Astrocyte of the spinal cord (primary cell): ENCODE measurements at places on chromosomes 7 and 10.
A peak's percentile ranks its signal among the peaks of the same experiment; 100 is the strongest.

DNA sequence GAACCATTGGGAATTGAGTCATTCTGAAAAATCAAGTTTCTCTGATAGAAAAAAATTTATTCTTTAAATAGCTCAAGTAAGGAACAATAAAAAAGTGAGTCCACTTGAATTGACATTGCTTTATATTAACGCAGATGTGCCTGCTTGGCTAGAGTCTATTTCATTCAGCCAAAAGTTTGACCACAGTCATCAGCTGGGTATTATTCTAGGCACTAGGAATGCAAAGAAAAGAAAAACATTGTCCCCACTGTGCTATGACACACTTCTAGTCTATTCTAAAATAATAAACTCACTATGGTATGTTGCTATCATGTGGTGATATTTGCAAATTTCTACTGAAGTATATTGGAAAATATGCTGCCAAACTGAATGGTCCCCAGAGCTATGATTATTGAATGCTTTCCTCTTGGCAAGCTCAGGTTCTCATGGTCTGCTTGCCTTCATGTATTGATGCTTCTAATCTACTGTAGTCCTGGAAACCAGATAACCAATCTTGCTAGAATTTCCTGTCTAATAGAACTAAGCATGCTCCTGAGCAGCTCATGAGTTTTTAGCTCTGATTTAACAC is 8.3 kb downstream of the SFRP4 start:
- peak; percentile 99 for DNase-seq

DNA sequence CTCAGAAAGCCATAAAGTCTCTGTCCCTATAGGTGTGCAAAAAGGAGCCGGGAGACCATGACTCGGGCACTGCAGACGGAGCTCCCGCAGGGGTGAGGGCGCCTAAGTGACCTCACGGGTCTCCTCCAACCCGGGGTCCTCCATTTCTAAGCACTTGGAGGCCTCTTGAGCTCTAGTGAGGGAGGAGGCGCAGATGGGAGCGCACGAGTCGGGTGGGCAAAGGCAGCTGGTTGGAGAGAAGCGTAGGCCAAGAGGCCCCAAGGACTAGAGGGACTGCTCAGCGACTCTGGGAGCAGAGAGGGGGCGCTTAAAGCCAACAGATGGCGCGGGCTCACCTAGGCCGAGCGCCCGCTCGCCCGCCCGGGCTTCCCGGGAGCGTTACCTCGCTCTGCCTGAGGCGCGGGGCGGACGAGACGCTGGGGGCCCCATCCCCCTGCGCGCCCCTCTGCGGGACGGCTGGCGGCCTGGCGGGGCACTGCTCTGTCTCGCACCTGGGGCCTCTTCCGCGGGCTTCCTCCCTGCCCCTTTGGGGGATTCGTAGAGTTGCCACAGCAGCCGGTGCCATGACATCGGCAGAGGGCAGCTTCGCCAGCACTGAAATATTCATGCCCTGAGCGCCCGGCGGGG is 523 bp upstream of the CDH23 start:
- peak; percentile 11 for DNase-seq

GRCh38 chr10:79593377-79593776 is 17.4 kb upstream of the SFTPA1 start:
- no peak for DNase-seq

DNA sequence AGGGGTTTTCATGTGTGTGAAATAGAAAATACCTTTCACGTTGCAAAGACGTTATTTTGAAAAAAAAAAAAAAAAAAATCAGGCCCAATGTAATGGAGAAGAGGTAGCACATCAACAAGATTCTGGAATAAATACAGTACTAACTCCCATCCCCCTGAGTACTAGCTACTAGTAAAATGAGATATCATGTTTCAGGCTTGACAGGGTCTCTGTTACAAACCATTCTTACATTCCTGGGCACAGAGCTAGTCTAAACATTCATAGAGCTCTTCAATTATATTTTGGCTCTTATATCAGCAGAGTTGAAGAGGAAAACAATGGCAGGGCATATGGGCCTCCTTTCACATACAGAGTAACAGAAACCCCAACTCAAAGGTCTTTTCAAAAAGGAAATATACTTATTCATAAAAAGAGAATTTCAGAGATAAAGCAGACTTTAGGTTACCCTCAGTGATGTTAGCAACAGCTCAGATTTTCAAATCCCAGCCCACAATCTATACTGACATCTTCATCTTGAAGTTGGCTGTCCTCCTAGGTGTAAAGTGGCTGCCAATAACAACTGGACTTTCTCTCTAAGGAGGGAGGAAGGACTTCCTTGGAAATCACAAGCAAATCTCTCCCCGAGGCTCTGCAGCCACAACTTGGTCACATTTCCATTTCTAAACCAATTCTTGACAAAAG is 18.6 kb downstream of the C7orf33 start:
- DNase-seq: peak; percentile 24

DNA sequence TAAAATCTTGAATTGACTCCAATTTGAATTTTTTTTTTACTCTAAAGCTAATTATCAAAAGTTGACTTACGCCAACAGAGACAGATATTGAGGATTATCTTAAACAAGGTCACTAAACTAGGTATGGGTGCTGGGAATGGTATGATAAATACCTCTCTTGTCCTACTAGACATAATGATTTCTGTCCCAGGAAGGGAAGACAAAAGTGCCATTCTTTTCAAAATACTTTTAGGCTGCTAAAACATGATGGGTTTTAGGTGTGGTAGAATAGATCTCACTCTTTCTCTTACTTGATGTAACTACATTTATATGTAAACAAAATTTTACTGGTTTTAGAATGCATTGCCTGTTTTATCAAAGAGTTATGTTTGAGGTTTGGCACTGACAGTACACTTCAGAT is 15.1 kb downstream of the TMEM60 start:
- DNase-seq: no peak

GRCh38 chr7:135385209-135385608 is 124.7 kb downstream of the CNOT4 start:
- DNase-seq: peak; percentile 49

DNA sequence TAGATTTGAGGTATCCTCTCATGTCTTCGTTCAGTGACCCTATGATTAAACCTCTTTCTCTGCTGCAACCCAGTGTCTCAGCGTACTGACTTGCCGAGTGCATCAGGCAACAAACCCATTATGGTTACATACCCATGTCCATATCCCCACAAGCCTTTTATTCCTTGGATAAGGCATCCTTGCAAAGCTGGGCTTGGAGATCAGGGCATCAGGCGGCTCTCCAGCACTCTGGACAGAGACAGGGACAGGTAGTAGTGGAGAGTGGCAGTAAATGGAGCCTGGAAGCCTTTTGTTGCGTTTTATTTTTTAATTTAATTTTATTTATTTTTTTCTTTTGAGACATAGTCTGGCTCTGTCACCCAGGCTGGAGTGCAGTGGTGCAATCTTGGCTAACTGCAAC is 32.0 kb upstream of the NPFFR1 start:
- no peak for DNase-seq

- no peak for DNase-seq
These were observed 1.1 kb downstream of the MEPCE start for GRCh38 chr7:100430493-100431285.

DNA sequence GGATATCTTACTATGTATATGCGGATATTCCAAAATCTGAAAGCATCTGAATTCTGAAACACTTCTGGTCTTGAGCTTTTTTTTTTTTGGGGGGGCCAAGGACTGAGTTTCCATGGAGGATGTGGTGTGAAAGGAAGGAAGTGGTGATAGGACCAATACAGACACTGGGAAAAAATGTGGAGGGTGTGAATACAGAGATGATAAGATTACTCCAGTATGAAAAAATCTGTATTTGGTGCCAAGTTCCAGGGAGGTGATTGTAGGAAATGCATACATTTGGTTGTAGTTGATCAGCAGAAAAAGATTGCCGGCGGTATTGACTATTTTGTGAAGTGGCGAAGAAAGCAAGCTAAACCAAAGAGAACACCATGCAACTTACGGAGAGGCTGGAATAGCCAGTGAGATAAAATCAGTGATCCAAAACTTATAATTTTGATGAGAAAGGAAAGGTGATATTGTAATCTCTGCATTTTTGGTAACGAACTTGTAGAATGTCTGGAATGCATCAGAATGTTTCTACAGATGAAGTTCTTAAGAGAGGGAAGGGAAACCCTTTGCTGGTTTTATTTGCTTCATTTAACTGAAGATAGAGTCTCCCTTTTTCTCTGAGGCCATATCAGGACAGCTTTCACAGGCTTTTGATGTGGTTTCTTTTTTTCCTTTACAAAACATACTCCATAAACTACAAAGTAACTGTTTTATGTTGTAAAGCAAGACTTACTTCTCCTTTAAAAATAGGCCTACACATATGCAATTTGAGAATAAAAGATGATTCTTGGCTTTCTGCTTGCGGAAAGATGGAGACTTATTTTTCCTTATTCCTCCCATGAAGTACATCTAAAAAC is 6.0 kb downstream of the WDR37 start:
- peak; percentile 23 for DNase-seq

DNA sequence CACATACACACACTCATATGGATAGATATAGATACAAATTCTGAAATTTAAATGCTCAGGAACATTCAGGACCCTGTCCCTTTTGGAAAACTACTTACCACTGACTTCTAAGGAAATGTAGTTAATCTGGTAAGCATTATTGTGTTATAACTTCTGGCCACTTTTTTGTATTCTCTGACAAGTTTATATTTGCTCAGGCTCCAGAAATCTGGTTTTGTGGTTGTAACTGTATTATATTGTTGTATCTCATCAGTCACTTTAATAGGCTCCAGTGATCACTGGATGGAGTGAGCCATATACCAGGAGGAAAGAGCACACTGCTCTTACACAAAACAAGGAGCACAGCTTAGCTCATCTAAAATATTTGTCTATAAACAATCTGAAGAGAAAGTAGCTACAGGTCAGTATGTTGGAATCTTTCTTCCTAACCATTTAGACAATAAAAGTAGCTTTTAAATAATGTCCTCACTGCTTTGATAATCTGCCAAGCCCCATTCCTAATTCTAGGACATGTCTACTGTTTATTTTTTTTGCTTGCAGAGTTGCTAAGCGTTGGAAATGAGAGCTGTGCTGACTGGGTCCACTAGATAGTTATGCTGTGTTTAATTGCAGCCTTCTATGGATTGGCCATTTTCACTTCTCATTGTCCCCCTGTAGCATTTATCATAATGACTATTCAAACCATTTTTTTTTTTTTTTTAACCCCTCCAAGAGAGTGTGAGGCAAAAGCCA is 43.8 kb downstream of the SMNDC1 start:
- DNase-seq: peak; percentile 54

- no peak for DNase-seq
These were observed 54.1 kb downstream of the UBE3C start for GRCh38 chr7:157192861-157193260.

DNA sequence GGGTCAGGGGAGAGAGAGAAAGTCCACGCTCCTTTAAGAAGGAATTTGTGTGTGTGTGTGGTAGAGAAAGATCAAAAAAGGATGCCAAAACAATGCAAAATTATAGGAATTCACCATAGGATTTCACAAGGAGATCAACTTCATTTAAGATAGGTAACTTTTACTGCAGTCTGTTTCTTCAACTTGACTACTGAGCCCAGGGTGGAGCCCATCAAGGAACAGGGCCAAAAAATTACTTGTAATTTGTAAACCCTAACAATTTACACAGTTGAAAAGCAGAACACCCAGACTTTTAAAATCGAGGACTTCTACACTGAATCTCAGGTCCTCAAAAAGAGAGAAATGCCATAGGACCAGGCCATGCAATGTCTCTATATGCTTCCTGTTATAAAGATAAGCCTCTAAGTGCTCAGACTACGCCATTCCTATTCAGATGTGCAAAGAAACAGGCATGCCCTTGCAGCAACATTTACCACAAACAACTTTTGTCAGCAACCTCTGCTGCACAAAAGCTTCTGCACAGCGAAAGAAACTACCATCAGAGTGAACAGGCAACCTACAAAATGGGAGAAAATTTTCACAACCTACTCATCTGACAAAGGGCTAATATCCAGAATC is 10.6 kb upstream of the GIMAP4 start:
- DNase-seq: no peak

DNA sequence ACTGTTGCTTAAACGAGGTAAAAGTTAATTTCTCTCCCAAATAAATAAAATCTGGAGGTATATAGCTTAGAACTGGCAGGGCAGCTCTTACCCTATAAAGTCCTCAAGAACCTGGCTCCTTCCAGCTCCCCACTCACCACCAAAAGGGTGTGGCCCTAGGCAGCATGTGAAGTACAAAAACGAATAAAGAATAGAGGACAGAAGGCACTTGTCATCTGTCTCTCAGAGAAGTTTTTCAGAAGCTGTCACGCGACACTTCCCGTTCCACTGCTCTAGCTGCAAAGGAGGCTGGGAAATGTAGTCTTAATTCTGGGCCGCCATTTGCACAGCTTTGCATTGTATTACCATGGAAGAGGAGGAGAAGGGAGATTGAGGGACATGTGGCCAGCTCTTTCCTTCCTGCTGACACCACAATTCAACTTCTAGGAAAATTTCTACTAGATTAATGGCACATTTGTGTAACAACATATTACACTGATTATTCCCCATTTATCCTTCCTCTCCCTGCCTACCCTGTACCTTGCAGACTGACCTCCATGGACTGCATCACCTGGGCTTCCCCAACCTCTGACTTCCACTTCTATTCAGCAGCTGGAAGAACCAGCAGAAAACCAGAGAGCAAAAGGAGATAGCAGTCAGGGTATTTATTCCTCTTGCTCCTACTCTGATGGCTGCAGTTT is 62.2 kb downstream of the CCDC71L start:
- DNase-seq: peak; percentile 66

DNA sequence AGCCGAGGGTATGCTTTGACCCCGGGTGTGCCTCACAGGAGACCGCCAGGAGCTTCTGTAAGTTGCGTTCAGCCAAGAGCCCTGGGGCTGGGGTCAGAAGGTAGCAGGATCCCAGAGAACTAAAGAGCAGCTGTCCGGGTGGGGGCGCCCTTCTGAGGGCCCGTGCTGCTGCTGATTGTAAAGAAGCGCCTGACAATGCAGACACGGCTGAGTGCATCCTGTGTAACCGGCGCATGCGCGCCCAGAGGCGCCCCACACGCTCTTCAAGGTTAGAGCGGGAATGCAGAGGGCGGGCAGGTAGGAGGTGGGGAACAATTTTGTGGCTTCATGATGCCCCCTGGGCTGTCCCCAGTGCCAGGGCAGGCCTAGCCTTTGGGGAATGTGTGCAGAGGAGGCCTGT is 210.2 kb upstream of the CTBP2 start:
- DNase-seq: no peak

GRCh38 chr10:70331486-70332268 is 47.9 kb upstream of the NPFFR1 start:
- DNase-seq: peak; percentile 92

DNA sequence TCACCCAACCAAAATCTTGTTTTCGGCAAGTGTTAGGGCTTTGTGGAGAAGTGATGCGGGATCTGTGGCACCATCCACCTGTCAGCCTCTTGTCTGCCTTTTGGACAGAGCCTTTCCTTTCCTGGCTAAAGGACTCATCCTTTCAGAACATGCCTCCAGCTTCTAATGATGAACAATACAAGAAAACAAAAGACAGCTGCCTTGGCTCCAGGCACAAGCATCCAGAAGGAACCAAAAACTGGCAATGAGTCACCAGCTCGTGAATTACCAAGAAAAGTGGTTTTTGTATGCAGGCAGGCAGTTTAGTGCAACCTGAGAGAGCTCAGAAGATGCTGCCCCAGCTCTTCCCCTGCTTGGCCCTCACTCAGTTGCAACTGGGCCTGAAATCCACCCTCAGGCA is 84.6 kb upstream of the NAMPT start:
- DNase-seq: peak; percentile 78

- DNase-seq: peak; percentile 73
These were observed at the start of gene ST7 for GRCh38 chr7:116953372-116953905. Gene ST7 (plus strand): TSS chr7:116953501. CDS start chr7:116953541, 40 bp downstream.

- DNase-seq: no peak
These were observed 1.1 kb downstream of the TRRAP start for GRCh38 chr7:98879198-98879978.

- no peak for DNase-seq
These were observed 30.5 kb downstream of the RGS10 start for GRCh38 chr10:119511828-119512515.

- no peak for DNase-seq
These were observed 120.0 kb downstream of the SGMS1 start for GRCh38 chr10:50503661-50504320.
